ENCODE measurements at places on chromosomes 1 and 21. TPM values are rescaled to one million over a fixed set of nuclear protein-coding genes. Genes with fewer than 3 reads are reported as not detected.
A peak's percentile ranks its signal among the peaks of the same experiment; 100 is the strongest.

DNA sequence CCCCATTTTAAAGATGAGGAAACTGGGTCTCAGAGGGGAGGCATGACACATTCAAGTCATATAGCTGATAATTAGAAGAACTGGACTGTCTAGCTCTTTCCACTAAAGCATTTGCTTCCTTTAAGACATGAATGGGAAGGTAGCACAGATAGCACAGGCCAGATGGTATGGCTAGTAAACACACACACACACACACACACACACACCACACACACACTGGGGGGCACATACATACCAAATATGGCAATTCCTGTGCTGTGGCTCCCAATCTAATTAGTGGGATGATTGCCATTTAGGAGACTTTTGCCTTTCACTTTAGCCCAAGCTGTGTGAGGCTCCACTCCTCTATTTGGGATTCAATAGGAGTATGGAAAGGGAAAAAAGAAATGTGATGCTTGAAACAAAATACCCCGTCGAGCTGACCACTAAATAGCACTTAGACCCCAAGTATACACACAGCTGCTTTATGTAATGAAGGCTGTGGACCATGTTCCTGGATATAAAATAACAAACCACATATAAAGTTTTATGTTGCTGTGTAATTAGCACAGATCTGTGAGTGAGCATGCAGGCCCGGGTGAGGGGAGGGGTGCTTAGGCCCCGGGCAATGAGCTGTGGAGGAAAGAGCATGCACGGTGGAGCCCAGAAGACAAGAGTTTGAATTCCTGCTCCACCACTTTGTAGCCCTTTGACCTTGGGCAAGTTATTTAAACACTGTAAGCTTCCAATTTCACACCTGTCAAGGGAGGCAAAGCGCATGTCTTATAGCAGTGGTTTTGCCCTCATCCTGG lies 6.8 kb upstream of the TRABD2B start:
- DNase-seq = no peak

GRCh38 chr1:160874935-160875334 lies 10.0 kb downstream of the ITLN1 start:
- DNase-seq = no peak

DNA sequence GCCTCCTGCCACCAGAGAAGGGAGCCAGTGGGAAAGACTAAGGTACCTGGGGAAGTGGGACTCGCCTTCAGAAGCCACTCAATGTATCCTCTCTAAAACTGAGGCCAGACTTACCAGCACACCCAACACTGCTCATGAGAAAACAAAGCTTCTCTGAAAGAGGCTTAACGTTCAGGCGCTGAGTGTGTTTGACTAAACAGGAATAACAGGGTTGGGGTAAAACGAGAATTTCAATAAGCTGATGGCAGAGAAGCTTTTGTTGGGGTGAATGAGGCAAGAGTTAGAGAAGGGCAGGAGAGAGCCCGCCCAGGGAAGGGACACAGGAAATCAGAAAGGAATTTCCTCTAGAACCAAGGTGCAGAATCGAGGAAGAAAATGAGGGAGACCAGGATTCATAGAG lies 1.7 kb upstream of the SPRR3 start:
- DNase-seq = no peak

GRCh38 chr1:111747282-111747734 lies 8.1 kb upstream of the INKA2 start:
- DNase-seq = peak; percentile 89

GRCh38 chr1:232835166-232835565 lies 29.9 kb downstream of the MAP10 start:
- no peak for DNase-seq

DNA sequence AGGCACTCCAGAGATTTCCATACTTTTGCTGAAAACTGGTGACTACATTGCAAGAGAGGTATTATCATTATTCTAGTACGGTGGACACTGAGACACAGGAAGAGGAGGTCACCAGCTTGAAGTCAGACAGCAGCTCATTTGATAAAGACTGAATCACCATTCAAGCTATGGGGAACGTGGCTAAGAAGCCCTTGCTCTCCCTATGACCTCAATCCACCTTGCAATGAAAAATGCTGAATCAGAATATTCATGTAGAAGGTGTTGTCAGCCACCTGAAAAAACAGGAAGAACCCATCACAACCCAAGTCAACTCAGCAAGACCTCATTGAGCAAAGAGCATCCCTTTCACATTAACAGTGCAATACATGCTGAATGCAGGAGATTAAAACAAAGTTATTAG lies 59.0 kb upstream of the FGGY start:
- DNase-seq = no peak

DNA sequence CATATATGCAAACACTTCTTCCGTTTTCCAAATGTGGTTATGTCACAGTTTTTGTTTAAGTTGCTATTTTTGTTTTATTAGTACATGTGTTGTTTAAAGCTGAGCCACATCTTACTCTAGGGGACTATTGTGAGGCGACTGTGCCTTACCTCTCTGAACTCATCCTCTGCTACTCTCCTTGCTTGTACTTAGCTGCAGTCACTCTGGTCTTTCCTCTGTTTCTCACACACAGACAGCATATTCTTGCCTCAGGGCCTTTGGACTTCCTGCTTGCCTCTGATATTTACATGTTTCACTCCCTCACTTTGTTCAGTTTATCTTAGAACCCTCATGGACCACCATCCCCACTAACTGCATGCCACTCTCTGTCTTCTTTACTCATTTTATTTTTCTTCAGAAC lies 101.1 kb downstream of the MACF1 start:
- DNase-seq = no peak

DNA sequence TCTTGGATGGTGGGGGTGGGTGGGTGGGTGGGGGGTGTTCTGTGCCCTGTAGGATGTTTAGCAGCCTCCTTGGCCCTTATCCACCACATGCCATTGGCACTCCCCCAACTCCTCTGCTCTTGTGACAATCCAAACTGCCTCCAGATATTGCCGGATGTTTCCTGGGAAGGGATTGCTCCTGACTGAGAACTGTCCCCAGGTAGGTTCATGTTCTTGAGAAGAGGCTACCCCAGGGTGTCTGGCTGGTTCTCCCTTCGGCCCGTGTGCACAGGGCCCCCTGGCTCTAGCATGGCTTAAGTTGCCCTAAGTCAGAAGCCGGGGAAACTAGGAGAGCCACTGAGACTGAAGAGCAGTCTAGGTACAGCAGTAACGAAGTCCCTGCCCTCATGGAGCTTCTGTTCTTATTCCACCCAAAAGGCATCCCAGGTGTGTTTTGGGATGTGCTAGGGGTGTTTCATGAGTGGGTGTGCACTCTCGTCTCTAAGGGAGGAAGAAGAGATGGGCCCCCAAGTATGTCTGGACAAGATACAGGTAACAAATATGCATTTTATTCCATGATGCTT lies 19.8 kb upstream of the THRAP3 start:
- DNase-seq = no peak

DNA sequence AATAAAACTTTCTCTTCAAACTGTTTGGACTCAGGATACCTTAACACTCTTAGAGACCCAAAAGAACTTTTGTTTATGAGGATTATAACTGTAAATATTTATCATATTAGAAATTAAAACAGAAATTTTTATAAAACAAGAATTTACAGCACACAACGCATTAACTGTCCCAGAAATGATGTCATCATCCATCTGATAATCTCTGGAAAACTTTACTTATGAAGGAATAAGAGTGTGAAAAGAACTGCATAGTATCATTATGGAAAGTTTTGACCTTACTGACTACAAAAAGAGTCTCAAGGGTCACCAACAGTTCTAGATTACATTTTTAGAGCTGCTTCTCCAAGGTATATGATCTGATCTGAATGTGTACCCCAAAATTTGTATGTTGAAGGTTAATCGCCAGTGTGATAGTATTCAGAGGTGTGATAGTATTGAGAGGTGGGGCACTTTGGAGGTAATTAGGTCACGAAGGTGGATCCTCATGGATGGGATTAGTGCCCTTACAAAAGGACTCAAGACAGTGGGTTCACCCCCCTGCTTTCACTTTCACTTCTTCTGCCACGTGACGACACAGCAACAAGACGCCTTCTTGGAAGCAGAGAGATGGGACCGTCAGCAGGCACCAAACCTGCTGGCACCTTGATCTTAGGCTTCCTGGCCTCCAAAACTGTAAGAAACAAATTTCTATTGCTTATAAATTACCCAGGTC lies 95.7 kb upstream of the NR5A2 start:
- peak; percentile 41 for DNase-seq

GRCh38 chr1:23989263-23989662 lies 9.1 kb upstream of the SRSF10 start:
- no peak for DNase-seq

GRCh38 chr1:99677416-99677815 lies 31.5 kb downstream of the PALMD start:
- DNase-seq = no peak

DNA sequence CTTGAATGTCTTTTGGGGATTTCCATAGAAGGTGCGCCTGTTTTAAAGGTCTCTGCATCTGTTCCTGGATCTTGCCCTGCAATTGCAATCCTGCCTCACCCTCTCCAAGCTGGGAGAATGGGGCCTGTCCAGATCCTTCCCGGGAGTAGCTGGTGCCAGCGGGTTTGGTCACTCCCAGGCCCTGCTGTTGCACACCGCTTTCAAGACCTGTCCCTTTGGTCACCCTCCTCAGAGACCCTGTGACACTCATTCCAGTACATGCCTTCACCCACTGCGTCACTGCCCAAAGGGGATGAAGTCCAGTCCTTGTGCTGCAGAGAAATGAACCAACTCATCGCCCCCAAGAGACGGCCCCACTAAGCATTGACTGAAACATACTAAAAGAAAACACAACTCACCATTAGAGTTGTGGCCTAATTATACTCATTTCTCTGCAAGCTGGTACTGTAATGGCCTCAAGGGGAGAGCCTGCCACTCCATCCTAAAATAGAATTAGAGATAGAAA lies 1.9 kb upstream of the IRF2BP2 start:
- peak; percentile 36 for DNase-seq

DNA sequence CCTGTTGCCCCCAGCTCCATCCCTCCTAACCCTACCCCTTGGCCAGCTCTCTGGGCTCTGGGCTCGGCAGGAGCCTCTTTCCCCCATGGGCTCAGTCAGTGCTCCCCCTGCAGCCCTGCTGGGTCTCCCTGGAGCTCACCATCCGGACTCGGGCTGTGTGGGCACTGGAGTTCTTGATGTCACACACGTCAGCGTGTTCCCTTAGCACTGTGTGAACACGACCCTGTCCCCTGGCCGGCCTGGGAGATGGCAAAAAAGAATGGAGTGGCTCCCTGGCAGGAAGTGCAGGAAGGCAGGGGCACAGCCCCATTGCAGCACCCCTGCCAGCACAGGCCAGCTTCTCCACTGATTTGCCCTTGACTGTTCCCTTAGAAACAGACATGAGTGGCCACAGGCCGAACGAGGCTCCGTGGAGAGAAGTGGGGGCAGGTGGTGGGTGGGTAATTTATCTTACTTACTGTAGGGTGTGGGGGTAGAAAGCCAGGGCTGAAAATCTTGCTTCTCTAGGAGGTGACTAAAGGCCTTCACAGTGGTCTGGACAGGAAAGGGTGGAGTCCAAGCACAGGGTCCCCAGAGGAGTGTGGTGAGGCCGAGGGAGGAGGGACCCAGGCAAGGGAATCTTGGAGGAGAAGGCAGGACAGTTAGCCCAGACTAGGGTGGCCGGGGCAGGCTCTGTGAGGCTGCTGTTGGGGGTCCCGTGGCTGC lies 381.7 kb upstream of the VAMP3 start:
- DNase-seq = no peak

The NT5C1A gene
- total RNA-seq = not detected

The SPRR2B gene
- not detected for total RNA-seq

The TSPAN2 gene
- total RNA-seq = 0.84 TPM

The FCRL6 gene
- 0.76 TPM for total RNA-seq

The LCE3E gene
- not detected for total RNA-seq

The MACF1 gene
- total RNA-seq = 366 TPM

The TARS2 gene
- total RNA-seq = 29.8 TPM

The LAMB3 gene
- total RNA-seq = 0.78 TPM

The CELA3A gene
- total RNA-seq = not detected
